NCI-H526 treated with DMSO at 0.1 percent for 48 hours (cell line): ENCODE measurements at places on chromosomes 5 and 9.

GRCh38 chr9:73951147-73951546, 546.0 kb upstream of the RORB start:
- DNase-seq, result no peak

- no peak for DNase-seq
Measured at GRCh38 chr5:143537056-143537455, 133.6 kb upstream of the NR3C1 start.

DNA sequence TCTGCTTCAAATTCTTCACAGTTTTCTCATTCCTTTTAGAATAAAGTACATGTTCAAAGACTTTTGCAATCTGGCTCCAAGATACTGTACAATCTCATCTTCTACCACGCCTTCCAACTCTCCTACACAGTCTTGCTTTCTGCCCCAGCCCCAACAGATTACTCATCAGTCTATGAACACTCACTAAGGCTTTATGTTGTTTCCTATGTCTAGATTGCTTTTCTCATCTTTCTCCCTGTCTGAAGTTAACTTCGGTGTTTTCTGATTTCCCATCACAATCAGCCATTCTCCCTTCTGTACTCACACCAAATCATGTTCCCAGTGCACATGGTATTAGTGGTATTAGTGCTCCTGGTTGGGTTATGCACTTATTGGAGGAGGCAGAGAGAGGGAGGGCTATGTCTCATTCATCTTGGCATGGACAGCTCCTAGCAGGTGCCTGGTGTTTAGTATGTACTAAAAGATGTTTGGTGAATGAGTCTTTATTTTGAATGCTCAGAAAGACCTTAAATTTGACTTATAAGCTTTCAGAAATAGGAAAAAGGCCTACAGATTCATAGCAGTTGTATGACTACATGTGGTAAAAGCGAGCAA, 44.0 kb upstream of the ZNF608 start:
- no peak for DNase-seq

DNA sequence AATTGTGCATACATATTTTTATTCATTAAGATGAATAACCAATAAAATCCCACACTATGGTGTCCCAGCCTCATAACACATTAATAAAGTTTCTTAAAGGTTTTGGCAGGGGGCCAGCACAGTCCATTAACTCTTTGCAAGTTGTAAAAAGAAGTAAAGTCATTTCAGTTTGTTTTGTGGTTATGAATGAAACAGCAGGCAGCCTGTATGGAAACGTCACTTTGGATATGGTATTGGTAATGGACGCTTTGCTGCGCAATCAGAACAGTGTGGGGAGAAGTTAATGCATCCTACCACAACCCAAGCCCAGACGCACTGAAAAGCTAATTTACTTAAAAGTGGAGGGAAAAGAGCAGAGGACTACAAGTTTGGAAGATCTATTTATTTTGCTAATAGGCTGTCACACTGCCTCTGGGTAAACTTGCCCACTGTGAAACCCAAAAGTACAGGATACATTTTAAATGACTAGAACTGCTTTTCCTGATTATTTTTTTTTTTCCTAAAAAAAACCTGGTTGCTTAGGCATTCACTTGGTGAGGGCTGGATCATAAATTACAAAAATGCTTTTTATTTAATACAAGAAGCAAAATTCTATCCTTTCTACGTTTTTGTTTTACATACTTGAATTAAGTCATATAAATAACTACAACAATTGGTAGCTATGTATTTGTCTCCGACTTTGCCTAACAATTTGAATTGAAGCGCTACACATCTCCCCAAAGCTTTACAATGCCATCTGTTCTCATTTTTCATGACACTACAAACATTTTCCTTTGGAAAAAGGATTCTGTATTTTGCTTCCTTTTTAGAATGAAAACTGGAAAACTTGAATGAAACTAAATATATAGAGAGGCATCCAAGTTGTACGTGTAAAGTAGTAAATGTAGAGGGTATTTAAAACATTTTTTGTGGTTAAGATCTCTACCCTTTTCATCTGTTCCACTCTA, 104.3 kb downstream of the NFIB start:
- DNase-seq, result no peak

GRCh38 chr5:138541511-138542179, 1.4 kb downstream of the ETF1 start:
- no peak for DNase-seq

DNA sequence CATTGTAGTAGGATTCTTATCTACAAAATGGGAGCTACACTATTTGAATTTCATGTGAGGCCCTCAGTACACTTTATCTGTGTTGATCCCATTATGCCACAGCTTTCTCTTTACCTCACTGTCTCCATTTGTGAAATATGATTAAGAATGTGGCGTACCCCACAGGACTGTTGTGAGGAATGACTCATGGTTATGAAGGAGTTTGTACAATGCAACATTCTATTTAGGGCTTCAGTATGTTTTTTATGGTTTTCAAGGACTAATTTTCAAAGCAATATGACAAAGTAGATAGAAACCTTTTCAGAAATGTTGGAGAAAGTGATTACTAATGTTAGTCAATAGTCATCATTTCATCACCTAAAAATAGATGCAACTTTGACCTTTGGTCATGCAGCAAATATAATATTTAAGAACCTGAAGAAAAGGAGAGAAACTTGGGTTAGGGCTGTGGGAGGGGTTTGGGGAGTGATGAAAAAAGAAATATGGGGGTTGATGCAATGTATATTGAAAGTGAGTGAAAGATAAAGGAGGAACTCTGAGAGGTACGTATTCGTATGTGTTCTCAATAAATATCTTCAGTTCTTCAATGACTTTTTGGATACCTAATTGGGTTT, 53.7 kb upstream of the PIP5K1B start:
- no peak for DNase-seq

- no peak for DNase-seq
Measured at GRCh38 chr5:100901821-100902341, 1.2 kb downstream of the ST8SIA4 start.

- DNase-seq, result peak; percentile 75
Measured at GRCh38 chr5:82785882-82786509, 291.2 kb downstream of the TMEM167A start.

DNA sequence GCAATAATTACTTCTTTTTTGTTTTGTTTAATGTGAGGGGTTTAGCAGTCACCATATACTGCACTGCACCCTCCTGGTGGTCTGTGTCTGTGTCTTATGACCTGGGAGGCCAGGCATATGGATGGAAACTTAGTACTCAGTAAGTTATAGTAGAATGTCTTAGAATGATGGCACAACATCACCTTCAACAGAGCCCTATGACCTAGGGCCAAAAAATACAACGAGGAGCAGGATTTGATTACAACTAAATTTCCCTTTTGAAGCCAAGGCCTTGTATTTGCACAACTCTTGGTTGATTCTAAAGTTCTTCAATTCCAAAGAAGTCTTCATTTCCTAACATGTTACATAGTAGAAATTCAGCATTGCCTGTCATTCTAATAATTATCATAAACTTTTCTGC, 422.1 kb upstream of the PIK3R1 start:
- DNase-seq, result no peak

DNA sequence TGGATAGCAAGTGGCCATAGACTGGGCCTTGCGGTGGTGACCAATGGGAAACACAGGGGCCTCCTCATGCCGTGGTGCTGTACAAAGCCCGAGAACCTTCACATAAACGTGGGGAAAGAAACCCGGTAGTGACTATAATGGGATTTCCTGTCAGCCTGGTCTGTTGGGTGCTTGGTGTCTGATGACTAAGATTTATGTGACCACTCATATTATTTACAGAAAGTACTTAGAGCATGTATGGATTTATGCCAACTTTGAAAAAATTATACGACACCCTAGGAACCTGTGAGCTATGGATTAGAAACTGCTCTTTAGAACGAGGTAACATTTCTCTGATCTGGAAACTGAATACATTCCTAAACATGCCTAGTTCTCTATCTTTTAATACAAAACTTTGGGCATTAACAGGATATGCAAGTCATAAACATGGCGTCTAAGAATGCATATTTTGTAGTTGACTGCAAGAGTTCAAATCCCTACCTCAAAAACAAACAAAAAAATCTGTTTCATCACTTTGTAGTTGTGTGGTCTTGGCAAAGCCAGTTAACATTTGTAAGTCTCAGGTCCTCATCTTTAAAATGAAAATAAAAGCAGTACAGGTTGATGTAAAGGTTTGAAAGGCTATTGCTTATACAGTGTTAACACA, 85.4 kb downstream of the TMEM167A start:
- no peak for DNase-seq

DNA sequence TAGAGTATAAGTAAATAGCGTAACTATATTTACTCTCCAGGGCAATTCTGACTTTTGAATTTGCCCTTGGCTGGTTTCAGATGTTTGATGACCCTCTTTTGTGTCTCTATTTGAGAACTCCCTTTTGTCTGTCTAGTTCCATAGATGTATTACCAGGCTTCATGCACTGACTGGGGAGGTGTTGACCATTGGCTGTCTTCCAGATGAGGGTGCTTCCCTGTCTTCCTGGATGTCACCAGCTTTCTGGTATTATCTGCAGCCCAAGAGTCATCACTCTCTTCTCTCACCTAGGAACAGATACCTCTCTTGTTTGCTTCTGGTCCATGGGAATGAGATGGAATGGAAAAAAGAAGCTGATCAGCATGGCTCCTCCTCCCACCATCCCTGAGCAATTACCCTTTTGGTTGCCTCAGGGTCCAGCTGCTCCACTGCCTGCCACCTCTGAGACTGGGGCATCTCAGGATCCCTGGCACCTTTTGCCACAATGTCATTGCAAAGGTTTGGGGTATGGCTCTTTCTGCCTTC, 58.7 kb upstream of the TMED7 start:
- no peak for DNase-seq

DNA sequence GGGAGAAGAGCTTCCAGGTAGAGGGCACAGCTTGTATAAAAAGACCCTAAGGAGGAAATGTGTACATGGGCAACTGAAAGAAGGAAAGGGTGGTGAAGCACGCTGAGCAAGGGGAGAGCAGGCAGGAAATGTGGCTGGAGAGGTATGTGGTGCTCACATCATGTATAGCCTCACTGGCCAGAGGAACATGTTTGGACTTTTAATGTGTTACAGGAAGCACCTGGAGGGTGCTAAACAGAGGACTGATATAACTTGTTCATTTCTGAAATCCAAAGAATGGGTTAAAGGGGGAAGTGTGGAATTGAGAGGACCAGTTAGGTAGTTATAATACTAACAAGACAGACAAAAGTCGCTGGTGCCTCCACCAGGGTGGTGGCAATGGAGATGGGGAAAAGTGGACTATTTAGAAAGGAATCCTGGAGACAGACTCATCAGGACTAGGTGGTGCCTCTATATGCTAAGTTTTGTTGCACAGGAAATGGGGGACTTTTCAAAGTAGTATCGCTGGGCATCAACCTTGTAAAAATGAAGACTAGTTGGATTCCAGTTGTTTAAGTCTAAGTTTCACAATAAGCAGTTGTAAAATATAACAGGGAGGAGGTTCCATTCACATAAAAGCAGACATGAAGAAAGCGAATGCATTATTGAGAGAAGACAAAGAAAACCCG, 63.1 kb upstream of the CD180 start:
- DNase-seq, result no peak

DNA sequence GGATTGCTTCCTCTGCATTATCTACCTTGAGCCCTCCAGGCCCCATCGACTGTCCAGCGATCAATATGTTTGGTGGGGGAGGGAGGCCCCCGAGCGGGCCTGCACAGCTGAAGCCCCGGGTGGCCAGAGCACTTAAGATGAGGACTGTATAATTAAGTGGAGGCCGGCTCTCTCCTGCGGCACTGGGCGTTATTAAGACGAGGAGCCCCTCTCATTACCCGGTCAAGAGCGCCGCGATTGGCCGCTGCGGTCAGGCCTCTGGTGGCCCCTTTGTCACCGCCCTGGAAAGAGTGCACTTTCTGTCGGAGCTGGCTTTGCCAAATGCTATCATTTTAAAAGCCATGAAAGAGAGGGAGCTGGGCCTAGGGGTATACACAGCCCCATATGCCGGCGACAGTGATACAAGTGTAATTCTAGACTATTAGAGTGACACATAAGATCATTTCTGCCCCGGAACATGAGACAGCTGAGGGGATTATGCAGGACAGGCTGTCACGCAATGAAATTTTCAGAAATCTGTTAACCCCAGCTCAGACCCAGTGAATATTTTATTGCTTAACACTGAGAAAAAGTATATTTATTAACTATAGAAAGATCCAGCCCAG, 106.3 kb upstream of the IRX1 start:
- no peak for DNase-seq

DNA sequence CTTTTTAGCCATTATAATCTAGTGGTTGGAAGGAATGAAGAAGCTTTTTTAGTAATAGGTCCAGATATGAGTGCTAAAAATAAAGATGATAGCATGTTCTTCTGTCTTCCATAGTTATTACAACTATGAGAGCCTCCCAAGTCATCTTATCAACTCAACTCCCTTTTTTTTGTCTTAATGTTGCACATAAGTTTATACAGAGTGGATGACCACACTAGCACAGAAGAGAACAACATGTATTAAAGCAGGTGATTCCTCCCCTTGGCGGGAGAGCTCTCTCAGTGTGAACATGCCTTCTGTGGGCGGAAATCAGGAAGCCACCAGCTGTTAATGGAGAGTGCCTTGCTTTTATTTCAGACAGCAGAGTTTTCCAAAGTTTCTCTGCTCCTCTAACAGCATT, 40.1 kb upstream of the STX17 start:
- DNase-seq, result peak; percentile 12

DNA sequence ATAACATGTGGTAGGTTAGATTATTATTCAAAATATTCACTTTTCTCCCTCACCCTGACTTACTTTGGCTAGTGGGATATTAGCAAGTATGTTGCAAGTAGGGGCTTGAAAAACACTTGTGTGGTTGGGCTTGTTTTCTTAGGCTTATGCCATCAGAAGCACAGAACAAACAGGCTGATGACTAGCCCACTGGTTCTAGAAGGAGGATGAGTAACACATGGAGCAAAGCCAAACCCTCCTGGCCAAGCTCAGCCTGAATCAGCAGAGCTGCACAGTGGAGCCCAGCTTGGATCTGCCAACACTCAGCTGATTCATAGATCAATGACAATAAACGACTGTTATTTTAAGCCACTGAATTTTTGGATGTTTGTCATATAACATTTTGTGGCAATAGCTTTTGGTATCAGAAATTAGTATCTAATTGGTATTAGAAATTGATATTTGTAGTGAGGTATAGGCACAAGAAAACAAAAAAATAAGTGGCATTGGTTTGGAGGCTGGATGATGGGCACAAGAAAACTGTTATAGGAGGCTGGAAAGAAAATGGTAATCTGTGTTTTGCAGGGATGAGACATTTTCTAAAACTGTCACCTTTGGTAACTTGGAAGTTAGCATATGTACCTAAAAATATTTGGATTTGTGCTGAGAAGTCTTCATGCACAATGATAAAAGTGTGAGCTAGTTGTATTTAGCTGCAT, 46.1 kb upstream of the ZBED3 start:
- DNase-seq, result no peak

GRCh38 chr5:119949426-119949999, 320.2 kb downstream of the FAM170A start:
- no peak for DNase-seq
